NCI-H2029 (cell line): ENCODE measurements at places on chromosomes 11 and 22.
A peak's percentile ranks its signal among the peaks of the same experiment; 100 is the strongest.

DNA sequence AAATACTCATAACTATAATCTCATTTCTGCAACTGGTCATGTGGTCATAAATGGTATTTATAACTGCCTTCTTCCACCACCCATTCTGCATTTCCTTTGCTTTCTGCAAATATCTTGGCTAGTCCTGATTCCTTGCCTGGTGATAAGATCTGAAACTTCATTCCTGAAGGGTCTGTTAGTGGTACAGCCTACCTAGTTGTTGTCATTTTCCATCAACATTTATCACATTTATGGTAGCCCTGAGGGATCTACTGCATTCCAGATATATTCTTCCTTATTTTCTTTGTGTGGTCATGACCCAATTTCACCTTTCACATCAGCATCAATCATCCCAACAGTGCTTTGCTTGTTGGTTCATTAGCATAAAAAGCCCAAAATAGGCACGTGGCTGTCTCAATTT is 50.1 kb downstream of the DDX6 start:
- no peak for DNase-seq

DNA sequence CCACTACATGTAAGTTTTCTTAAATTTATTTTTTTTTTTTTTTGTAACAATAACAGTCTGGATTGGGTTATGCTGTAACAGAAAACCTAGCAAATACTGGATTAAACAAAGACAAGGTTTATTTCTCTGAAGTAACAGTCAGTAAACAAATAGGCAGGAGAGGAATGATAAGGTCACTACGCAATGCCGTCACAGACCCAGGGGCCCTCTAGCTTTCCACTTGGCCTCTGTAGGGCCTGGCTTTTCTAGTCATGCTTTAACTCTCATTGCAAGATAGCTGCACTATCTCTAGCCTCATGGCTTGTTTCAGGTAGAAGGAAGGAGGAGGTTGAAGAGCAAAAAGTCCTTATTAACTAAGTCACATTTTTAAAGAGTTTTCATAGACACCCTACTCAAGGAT is 6.5 kb downstream of the OR10A6 start:
- no peak for DNase-seq

DNA sequence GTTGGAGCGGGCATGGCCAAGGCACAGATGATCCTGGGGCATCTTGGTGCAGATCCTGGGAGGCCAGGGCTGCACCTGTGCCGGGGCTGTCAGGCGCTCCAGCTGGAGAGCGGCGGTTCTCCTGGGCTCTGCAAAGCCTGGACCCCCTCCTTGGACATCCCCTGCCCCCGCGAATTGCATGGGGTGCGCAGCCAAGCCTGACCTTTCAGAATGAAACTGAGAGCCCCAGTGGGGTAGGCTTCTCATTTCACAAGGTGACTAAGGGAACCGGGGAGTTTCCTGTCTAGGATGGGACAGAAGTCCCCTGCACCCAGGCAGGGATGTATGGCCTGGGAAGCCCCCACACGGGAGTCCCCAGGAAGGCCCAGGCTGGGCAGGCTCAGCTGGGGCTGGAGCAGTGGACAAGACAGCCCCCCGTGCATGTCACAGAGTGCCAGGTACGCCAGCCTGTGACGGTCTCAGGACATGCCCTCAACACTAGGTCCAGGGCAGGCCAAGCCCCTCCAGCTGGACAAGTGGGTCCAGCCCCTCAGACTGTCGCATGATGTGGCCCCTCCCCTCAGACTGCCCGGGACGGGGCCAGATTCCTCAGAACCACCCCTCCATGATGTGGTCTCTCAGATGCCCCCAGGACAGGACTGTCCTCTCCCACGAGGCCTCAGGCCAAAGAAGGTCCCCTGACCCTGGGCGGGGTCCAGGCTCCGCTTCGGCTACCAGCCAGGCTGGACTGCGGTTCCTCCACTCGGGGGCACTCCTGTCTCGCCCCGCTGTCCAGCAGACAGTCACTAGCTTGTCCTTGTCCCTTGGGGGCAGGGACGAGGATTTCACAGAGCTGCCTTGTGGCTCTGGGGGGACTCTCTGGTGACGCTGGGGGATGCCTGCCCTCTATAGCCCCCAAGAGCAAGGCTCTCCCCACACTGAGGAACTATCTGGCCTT is 2.3 kb downstream of the LSP1 start:
- no peak for DNase-seq

- no peak for DNase-seq
Observed at GRCh38 chr22:48531761-48532435, 1295.8 kb downstream of the BRD1 start.

- DNase-seq: no peak
Observed at GRCh38 chr11:131228378-131228777, 142.0 kb upstream of the NTM start.

GRCh38 chr22:49592780-49593501 is 234.7 kb downstream of the BRD1 start:
- DNase-seq: no peak

DNA sequence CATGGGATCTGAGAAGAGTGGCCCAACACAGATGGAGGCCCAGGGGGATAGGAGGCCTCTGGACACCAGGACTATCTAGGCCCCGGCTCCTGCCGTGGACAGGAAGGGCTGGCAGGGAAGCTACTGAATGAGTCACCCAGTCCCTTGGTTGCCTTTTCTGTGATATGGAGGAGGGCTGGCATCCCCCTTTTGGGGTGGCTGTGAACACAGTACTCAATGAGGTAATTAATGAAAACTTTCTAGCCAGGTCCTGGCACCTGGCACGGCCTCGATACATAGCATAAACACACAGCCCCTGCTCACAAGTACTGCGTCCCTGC is 163.2 kb downstream of the CHST1 start:
- no peak for DNase-seq

GRCh38 chr11:11841723-11842420 is at the start of gene USP47:
Gene USP47, plus strand, starts transcription at chr11:11841972. Its CDS starts 214 bp downstream, at chr11:11842186.
- peak; percentile 86 for DNase-seq

- no peak for DNase-seq
Observed at GRCh38 chr11:96307776-96308140, 35.2 kb downstream of the MAML2 start.

- DNase-seq: no peak
Observed at GRCh38 chr11:67099831-67100324, 19.2 kb upstream of the KDM2A start.

DNA sequence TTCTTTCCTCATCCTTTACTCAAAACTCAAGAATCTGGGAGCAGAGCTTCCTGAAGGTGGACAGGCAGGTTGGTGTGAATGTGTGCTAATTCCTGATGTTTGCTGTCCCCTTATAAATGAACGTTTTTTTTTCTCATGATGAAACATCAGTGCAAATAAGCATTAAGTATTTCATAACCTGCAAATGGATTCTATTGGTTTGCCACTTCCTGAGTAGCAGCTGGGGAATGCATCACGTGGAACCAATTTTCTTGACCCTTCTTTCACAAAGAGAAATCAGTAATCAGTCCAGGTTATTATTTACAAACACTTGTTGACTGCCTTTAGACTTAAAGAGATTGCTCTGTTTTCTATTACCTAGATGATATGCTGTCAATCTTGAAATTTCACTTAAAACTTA is 40.1 kb upstream of the SCN3B start:
- DNase-seq: no peak

DNA sequence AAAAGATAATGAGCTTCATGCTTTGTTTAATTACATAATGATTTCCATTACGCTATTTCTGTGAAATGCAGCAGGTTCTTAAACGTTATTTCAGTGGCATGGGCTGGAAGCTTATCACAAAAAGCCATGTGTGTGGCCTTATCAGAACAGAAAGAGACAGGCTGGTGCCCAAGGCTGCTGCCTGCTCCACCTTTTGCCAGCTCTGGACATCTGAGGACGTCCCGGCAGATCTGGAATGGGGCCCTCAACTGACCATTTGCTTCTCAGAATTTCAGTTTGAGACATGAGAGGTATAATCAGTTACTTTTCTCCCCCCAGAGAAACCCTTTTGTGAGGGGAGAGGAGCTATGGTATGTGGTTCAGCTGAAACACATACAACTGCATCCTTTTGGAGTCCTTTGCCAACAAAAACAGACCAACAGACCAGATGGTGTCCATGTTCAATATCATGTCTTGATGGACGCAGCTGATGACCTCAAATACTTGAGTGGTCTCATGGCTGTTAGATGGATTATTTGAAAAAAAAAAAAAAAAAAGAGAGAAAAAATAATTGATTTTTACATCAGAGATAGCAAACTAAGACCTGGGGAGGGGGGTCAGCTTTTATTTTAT is 8.6 kb downstream of the CDPF1 start:
- DNase-seq: no peak

DNA sequence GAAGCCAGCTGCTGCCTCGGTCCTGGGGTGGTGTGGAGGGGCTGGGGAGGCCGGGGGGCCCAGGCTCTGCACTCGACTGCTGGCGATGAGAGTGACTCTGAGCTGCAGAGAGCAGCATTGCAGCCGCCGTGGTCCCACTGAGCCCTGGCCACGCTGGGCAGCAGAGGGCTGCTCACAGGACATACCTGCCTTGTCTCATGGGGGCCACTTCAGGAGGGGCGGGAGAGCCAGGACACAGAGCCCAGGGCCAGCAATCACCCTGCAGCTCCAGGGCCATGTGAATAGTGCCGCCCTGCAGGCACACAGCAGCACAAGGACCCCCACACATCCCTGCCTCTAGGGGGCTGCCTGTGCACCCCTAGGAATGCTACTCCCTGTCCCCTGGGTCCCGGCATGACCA is 147.0 kb downstream of the CRYBB2 start:
- DNase-seq: no peak

DNA sequence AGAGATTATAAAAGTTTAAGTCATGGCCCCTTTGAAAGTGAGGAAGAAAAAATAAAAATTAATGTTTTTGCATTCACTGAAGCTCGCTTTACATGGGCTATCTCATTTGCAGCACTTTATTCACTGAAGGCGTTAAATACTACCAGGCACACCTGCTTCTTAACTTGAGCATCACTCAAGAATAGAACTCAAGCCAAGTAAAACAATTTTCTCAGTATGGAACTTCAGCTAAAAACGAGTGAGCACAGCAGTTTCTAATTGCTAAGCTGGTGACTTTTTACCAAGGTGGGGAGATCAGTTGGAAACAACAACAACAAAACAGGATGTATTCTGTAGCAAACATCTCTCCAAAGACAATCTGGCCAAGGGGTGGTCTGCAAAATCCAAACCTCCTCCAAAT is 405.6 kb downstream of the RAB38 start:
- no peak for DNase-seq
